ENCODE measurements at places on chromosomes 13 and 19.

- DNase-seq: no peak
These were observed 1.9 kb upstream of the SDHAF1 start for GRCh38 chr19:35992907-35993765.

- DNase-seq: peak; percentile 16
These were observed 39.4 kb downstream of the VAV1 start for GRCh38 chr19:6811906-6812305.

GRCh38 chr13:26910754-26911465 lies 150.3 kb upstream of the GPR12 start:
- no peak for DNase-seq

GRCh38 chr19:18415178-18415867 lies 3.9 kb upstream of the SSBP4 start:
- peak; percentile 75 for DNase-seq

DNA sequence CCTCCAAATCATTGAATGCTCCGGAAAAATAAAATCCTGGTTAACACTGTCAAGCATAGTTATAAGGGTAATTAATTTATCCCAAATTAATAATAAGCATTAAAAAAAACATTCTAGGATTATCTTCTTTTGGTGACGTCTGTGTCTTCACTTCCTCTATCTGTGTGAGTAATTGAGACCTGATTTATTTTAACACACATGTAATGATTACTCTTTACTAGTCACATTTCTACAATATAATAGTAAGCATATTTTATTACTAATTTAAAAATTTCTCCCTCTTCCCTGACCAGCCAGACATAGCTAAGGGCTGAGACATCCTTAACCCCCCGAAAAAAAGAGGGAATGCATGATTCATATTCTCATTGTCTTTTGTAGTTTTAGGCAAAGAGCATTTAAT lies 2.3 kb downstream of the FNDC3A start:
- peak; percentile 23 for DNase-seq

DNA sequence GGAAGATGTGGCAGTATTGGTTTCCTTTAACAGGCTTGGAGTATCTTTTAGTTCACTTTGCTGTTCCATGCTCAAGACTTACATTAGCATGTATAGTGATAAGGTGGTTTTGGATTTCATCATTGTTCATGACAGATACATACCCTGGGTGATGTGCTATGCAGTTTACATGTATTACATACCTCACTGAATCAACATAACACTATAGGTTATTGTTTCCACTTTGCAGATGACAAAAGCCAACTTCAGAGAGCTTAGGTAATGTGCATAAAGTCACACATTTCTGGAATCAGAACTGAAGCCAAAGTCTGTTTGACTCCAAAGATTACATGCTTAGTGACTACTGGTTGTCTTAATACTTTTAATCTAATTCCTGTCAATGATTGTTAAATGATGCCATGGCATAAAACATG lies 7.1 kb downstream of the COMMD6 start:
- DNase-seq: no peak

GRCh38 chr19:55066107-55066709 lies 3.3 kb upstream of the RDH13 start:
- no peak for DNase-seq

DNA sequence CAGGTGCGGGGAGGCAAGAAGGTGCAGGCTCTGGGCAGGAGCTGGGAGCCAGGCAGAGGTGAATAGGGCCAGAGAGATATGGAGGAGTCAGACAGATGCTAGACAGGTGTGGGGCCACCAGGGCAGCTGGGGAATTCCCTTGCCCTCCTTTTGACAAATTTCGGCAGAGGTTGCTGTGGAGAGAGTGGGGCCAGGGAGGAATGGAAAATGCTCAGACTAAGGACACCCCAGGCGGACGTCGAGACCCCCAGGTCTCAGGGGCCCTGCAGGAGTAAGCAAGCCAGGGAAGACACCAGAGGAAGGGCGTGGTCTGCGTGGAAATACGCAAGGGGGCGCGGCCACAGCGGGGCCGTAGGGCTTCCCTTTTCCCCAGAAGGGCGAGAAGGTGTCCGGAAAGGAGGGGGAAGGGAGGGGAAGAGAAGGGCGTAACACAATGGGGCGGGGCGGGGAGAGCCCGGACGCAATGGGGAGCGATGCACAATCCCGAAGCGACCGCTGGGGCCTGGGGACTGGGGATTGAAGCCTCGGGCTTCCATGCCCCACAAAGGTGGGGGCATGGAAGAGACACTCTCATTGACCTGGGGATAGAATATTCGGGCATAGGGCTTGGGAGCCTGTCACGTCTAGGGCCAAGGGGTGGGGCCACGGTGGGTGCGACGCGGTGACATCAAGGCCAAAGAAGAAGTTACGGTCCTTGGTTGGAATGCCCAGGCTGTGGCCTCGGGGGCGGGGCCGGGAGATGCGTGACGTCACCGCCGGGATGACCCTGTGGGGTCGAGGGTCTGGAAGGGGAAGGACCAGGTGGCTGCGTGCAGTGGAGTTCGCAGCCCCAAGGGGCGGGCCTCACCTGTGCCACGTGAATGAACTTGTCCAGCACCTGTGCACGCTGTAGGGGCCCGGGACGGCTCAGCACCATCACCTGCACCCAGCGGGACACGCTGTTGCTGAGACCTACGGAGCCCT lies 8.2 kb downstream of the RASGRP4 start:
- no peak for DNase-seq

DNA sequence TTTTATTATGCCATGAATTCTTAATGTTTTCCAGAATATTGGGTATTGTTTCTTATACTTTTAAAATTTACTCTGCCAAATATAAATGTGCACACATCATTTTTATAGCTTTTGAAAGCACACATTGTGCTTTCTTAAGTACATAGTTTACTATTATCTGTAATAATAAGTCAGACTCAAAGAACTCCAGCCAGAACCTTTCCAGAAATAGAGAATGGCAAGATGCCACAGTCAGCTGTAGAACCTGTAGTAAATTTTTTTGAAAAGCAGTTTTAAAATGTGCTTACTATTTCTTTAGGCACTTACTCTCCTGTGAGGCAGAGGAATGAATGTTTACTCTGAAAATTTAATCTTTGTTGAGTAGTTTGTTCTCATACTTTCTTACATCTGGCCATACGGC lies 1287.1 kb downstream of the PCDH9 start:
- peak; percentile 65 for DNase-seq

- DNase-seq: no peak
These were observed 20.5 kb upstream of the ARL11 start for GRCh38 chr13:49607761-49608160.

DNA sequence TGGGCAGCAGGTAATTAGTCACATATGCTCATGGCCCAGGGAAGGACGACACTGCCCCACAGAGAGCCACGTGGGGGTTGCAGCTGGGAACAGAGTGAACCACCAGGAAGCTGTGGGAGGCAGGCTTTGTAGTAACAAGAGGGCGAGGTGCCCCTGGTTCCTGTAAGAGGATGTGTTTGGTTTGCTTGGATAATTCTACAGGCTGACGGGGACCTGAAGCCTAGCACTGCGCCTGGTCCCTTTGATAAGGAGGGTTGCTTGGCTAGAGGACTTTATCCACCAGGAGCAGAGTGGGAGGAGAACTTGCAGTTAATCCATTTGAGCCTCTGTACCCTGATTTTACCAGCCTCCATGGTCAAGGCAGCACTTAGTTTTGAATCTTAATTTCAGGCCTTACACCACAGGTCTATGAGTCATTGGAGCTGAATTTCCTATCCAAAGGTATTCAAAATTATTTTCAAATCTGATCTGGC lies 67.4 kb upstream of the CLDN10 start:
- peak; percentile 40 for DNase-seq

- no peak for DNase-seq
These were observed 78.5 kb downstream of the STARD13 start for GRCh38 chr13:33206945-33207614.

DNA sequence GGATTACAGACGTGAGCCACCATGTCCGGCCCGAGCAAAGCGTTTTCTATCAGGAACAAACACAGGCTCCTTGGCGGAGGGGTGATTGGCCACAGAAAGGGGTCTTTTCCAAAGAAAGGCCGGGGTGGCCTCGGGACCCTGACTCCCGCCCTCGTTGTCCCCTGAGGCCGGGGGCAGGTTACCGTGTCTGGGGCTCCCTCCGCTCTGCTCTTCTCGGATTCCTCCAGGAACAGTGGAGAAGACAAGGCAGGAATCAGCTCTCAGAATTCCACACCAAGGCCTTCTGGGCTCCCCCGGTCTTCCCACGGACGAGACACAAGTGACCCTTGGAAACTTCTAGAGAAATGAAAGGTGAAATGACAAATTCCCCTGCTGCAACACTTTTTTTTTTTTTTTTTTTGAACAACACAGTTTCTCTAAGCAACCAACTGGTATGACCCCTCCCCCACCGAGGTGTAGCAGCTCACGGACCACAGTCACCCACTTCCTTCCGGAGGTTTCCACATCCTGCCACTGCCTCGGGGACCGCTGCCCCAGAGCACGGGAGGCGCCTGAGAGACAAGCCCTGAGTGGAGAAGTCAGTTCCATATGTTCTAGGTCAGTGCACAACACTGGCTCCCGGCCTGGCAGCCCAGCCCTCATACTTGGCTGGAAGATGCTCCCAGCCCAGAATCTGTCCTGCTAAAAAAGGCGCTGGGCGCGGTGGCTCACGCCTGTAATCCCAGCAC lies 11.0 kb downstream of the MOB3A start:
- DNase-seq: no peak

- DNase-seq: no peak
These were observed 31.0 kb downstream of the CRYL1 start for GRCh38 chr13:20494656-20495055.

- DNase-seq: no peak
These were observed 35.6 kb upstream of the TMTC4 start for GRCh38 chr13:100710176-100710575.

GRCh38 chr13:71210861-71211260 lies 656.1 kb downstream of the DACH1 start:
- peak; percentile 13 for DNase-seq

DNA sequence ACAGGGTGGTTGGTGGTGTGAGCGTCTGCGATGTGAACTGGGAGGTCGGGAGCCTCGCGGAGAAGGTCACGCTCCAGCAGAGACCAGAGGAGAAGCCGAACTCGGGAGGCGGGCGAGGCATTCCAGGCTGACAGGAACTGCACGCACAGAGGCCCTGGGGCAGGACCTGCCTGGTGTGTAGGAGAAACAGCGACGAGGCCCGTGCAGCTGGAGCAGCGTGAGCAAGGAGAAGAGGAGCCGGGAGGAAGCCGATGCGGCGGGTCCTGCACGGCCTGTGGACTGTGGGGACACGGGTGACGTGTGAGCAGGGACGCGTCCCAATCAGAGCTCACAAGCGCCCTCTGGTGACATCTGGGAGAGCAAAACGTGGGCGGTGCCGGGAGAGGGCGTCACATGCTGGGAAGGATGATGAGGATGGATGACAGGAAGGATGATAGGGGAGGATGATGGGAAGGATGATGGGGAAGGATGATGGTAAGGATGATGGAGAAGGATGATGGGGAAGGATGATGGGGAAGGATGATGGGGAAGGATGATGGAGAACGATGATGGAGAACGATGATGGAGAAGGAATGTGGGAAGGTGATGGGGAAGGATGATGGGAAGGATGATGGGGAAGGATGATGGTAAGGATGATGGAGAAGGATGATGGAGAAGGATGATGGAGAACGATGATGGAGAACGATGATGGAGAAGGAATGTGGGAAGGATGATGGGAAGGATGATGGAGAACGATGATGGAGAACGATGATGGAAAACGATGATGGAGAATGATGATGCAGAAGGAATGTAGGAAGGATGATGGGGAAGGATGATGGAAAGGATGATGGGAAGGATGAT lies 16.1 kb upstream of the MADCAM1 start:
- peak; percentile 12 for DNase-seq

DNA sequence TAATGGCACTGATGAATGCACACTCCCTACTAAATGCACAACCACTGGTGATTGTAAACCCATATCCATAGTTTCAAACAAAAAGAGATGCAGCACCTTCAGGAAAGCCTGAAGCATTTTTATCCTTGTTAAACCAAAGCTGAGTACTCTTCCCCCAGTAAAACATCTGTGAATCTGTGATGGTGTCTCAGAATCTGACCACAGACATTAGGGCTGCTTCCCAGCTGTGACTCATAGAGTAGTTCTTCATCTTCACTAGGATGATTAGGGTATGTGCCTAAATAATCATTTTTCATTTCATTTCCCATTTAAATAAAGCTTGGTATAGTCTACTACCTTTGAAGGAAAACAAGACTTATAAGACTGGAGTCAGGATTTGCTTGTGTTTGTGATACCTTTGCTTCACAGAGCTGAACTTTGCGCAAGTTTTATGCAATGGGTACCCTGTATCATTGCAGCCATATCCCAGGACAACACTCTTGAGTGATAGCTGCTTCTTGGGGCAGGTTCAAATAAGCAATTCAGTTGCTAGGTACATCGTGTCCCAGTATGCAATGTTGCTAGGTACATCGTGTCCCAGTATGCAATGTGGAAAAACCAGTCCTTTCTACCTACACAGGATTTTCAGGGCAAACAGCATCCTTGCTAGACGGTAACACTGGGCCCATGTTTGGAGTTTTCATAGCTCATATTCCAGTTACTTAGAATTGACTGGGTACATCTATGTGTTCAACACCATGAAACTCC lies 277.1 kb downstream of the IRS2 start:
- DNase-seq: peak; percentile 77

DNA sequence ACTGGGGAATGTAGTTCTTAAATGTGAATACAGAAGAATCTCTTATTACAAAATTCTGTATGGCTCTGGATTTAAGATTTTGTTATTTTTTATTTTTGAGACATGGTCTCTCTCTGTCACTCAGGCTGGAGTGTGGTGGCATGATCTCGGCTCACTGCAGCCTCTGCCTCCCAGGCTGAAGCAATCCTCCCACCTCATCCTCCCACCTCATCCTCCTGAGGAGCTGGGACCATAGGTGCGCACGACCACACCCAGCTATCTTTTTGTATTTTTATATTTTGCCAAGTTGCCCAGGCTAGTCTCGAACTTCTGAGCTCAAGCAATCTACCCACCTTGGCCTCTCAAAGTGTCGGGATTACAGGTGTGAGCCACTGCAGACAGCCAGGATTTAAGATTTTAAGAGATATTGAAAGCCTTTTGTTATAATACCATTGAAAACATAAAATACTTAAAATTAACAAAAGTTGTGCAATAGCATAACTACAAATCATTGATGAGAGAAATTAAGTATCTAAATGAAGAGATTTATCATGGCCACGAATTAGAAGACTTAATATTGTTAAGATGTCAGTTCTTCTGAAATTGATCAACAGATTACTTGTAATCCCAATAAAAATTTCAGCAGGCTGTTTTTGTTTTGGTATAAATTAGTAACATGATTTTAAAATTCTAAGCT lies 13.4 kb downstream of the CYP2A6 start:
- DNase-seq: no peak

DNA sequence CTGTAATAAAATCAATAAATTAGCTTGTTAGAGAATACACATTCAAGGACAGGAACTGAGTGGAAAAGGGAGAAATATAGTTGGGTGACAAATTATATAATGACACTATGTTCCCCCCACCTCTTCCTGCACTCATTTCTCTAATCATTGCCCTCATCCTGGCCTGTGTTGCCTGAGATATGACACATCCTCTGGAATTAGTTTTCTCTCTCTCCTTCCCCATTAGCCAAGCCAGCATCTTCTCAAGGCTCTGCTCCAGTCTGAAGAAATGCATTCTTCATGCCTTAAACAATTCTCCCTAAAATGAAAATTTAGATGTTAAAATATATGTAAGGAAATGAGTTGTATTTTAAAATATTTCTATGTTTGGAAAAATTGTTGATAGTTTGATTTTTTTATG lies 280.3 kb downstream of the POU4F1 start:
- DNase-seq: no peak

All from astrocyte of the spinal cord (primary cell).